Bronchial epithelial cell (primary cell): ENCODE measurements at places on chromosomes 1 and 21. TPM values are rescaled to one million over a fixed set of nuclear protein-coding genes. Genes with fewer than 3 reads are reported as not detected.

GRCh38 chr21:35664683-35665082 is 395.6 kb downstream of the SETD4 start:
- DNase-seq, result peak; percentile 71

GRCh38 chr1:59378621-59379370 is 81.9 kb downstream of the FGGY start:
- no peak for DNase-seq

DNA sequence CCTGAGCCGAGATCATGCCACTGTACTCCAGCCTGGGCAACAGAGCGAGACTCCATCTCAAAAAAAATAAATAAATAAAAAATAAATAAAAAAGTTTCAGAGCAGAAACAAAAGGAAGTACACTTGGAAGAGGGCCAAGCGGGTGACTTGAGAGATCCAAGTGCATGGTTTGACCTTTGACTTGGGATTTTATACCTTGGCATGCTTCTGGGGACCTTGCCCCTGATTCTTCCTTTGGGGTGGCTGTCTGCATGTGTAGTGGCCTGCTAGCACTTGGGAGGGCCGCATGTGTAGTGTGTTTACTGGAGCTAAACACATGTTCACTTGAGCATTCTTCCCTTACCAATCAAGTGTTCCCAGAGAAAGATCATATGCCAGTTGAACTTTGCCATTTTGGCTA is 114.0 kb downstream of the DTL start:
- no peak for DNase-seq

GRCh38 chr1:180365039-180365438 is 135.0 kb downstream of the LHX4 start:
- no peak for DNase-seq

GRCh38 chr1:111920221-111921024 is 69.0 kb downstream of the KCND3 start:
- peak; percentile 92 for DNase-seq

GRCh38 chr1:85838238-85838637 is 130.0 kb upstream of the ZNHIT6 start:
- DNase-seq, result no peak

DNA sequence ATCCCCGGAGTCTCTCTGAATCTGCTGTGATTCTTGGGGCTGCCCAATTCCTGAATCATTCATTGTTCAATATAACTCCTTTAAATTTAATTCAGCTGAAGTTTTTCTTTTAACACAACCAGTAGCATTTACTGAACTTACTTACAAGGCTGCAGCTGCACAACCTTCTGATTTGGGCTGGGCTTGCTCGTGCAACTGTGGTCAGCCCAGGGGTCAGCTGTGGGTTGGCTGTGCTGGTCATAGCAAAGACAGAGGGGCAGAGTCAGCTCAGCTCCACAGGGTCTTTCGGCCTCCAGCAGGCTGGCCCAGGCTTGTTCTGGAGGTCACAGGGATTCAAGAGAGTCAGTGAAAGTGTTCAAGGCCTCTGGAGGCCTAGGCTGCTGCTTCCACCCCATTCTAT is 186.1 kb downstream of the MATN1 start:
- DNase-seq, result no peak

- DNase-seq, result peak; percentile 58
These were observed at the start of gene IGSF3 for GRCh38 chr1:116667575-116668105. Gene IGSF3 (minus strand): TSS chr1:116667733. CDS start chr1:116666326, 1,407 bp downstream.

GRCh38 chr1:3027611-3028371 is 6.5 kb downstream of the ACTRT2 start:
- no peak for DNase-seq

DNA sequence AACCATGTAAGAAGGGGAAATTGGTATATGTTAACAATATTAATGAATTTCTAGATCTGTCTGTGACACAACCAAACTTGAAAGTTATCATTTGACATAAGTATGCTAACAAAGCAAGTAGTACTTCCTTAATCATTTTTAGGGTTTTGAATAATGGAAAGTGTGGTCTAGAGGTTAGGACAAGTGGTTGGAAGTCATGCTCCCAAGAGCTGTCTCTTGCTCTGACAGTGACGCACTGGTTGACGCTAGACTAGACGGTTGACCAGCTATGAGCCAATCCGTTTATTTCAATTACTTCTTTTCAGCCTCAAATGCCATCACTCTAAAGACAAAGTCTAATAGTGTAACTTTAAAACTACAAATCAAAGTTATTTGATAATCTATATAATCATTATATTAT is 20.7 kb upstream of the RGS1 start:
- DNase-seq, result no peak

DNA sequence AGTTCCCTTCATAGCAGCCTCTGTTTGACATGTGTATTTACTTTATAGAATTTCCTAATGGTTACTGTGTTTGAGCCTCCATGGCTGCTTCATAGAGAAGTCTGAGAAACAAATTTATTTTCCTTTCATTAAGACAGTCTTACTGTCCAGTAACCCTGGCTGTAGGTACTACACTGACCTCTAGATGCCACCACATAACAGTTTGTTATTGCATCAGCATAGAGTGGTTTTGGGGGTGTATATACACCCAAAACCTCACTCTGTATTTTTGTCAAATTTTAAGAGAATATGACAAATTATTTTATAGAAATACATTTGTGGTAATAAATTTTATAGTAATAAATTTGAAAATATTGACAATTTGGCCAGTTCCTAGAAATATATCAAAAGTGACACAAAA is 57.3 kb downstream of the OBSCN start:
- DNase-seq, result no peak

DNA sequence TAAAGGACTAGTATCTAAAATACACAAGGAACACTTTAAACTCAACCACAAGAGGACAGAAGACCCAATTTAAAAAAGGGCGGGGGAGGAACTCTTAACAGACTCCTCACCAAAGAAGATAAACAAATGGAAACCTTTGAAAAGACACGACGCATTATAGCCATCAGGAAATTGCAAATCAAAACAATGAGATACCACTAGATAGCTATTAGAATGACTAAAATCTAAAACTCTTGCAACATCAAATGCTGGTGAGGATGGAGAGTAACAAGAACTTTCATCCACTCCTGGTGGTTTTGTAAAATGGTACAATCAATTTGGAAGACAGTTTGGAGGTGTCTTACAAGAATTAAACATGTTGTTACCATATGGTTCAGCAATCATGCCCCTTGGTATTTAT is 708.2 kb downstream of the BRINP3 start:
- no peak for DNase-seq

DNA sequence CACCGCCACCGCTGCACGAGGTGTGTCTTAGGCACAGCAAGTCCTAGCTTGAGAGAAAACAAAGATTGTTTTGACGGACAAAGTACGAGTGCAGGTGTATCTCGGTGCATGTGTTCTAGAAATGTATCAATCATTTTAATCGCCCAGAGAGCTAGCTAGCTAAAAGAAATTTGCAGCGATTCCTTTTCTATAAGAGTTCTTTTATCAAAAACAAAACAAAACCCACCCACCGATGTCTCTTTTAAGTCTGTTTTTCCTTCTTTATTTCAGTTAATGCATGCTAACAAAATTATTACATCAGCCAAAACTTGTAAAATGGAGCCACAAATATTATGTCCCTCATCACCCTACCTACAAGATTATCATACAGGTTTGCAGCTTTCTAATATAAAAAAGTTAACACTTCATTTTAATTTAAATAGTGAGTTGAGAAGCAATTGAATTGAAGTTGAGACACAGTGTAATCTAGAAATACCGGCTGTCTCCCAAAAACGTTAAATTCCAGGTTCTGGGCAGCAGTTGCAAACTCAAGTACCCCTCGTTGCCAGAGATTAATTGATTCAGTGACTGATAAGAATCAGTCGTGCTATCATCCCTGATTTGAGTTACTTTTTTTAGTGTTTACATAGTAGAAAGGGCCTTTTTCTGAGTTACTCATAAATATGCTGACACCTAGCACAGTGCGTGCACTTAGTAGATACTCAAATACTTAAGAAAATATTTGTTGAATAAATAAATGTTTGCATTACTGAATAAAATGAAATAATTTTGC is 1.5 kb upstream of the SYDE2 start:
- DNase-seq, result peak; percentile 29

DNA sequence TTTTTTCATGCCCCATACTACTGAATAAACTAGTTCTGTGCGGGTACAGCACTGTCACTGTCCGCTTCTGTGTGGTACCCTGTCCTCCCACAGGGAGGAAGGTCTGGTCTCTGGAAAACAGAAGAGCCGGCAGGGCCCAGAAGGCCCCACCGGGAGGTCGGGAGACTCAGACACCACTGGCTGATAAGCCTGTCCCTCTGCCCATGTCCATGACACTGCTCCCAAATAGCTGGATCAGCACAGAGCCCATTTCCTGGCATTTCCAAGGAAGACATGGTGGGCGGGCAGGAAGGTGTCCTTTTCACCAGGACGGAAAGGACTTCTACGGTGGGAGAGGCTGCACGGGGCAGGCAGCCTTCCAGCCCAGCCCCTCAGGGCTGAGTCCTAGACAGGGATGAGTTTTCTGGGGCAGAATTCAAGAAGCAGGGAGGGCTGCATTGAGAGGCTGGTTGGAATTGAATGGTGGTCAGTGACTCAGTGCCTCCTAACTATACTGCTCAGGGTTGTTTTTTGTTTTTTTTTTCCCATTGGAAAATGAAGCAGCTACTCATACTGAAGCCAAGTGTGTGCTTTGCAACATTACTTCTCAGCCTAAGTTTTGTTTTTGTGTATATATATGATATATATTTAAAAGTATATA is 7.1 kb downstream of the PSRC1 start:
- DNase-seq, result peak; percentile 67

- DNase-seq, result no peak
These were observed 813.4 kb downstream of the ADGRL2 start for GRCh38 chr1:82614090-82614489.

DNA sequence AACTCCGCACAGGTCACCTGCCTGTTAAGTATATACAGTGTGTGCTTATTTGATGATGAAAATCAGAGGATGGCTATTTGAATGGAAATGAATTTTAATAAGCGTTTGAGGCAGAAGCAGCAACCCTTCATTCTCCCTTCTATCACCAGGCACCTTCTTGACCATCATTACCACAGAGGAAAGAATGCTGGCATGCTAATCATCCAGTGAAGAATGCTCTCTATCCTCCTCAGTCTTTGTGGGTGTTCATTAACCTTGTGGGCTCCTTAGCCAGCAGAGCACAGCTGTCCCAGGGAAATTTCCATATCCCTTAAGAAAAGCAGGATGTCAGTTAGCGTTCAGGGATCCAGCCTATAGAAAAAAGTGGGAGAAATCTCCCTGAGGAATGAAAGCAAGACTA is 428.0 kb upstream of the CAMK1G start:
- no peak for DNase-seq

- no peak for DNase-seq
These were observed 99.5 kb downstream of the RYR2 start for GRCh38 chr1:237141502-237141901.

DNA sequence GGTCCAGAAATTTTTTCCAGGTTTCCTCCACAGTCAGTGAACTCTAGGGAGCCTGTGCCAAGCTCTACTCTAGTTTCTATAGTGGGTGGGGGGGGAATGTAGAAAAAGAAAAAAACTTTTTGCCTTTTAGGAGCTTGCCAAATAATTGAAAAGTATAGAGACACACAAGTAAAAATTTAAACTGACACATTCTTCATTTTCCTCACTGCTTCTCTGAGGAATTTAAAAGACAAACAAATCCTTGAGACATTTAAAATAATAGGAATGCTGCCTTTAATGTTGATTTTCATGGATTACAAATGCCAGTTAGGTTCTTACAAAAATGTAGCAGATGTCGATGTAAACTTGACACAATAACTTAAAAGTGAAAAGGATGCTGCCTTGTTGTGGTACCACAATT is 241.9 kb downstream of the DNM3 start:
- DNase-seq, result no peak

GRCh38 chr1:150708595-150708994 is 11.6 kb upstream of the GOLPH3L start:
- DNase-seq, result no peak

DNA sequence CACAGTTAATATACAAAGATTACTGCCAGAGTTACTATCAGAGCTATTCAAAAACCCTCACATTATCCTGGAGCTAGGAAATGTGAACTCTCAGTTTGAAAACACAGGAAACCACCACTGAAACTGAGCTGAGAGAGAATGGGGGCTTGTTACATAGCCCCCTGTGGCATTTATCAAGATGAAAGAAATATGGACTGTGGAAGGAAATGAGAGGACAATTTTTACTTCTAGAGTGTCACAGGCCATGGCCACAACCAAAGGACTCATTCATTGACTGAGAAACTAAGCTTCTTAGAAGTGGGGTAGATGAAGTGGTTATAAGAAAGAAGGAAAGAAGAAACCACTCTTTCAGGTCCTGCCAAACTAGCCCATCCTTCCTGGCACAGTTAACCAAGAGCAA is 25.3 kb downstream of the DSTYK start:
- DNase-seq, result no peak

DNA sequence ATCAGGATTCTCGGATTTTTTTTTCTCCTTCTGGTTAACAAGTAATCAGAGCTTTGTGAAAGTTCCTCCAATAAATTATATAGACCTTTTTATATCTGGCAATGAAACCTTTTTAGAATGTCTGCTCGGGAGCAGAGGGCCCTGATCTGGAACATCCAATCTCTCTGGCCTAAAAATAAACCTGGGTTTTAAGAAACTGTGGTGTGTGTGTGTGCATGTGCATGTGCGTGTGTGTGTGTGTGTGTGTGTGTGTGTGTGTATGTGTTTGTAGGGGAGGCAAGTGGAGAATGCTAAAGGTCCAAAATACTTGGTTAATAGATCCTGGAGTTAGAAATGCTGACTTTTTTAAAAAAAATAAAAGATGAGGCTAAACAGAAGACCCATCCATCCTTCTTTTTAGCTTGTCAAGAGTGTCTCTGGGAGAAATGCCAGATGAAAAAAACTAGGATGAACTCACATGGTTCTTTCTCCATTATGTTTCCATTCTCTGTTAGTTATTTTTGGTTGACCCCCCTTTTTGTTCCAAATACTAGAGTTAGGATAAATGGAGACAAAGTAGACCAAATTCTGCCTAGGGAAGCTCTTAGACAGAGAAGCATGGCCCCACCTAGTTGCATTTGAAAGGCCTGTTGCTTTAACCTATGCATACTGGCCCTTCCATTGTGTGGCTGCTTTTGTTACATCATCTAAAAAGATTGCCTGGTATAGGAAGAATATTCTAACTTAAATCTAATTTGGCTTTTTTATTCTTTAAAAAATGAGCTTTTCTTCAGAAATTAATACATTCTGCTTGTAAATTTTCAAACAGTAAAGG is 175.9 kb downstream of the PAPPA2 start:
- DNase-seq, result no peak

GRCh38 chr1:54564312-54565112 is 16.5 kb downstream of the ACOT11 start:
- peak; percentile 69 for DNase-seq

The TTLL10 gene
- total RNA-seq, result not detected in 2 replicates

The LORICRIN gene
- total RNA-seq, result not detected in 2 replicates

The FNDC5 gene
- not detected in 2 replicates for total RNA-seq

The CFHR3 gene
- not detected in 2 replicates for total RNA-seq

The OR2T11 gene
- total RNA-seq, result not detected in 2 replicates

The C1orf53 gene
- total RNA-seq, result 0.79 and 4.5 TPM in 2 replicates
